Left renal cortex interstitium (tissue), 4 donors: ENCODE measurements at places on chromosomes 1 and 21.

GRCh38 chr1:53526451-53527101, 67.4 kb downstream of the DMRTB1 start:
- no peak for DNase-seq

DNA sequence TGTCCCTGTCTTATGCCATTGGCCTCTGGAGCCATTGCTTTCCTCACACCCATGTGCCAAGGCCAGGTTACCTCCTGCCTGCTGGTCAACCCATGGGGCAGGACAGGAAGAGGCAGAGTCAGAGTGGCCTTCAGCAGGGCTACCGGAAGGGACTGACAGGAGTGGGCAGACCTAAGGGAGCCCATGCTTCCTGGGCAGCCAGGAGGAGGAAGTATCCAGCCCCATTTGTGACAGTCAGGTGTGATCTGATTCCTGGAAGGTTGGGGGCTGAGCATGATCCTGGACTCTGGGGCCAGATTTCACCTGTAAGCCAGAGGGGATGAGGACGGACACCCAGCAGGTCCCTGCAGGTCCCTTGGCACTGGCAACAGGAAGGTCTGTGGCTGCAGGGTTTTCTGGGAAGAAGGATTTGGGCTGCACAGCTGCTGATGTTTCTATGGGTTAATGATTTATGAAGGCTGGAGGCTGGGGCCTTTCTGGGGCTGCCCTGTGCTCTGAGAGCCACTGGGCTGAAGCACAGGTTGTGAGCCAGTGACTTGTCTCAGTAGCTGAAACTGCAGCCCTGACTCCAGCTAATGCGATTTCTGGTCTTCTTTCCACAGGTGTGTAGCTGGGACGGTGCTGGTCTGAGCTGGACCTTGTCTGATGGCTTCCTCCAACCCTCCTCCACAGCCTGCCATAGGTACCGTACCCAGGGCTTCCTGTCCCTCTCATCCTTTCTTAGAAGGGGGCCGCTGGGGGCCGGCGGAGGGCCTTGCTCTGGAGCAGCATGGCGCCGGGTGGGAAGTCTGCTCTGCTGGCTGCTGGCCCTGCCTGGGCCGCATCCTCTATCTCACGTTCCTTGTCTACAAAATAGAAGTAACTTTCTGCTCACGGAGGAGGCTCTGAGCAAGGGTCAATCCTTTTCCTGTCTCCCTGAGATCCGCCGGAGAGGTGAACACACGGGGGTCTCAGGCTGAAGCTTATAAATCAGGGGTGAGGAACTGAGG, 40.7 kb downstream of the ARHGEF10L start:
- no peak for DNase-seq

DNA sequence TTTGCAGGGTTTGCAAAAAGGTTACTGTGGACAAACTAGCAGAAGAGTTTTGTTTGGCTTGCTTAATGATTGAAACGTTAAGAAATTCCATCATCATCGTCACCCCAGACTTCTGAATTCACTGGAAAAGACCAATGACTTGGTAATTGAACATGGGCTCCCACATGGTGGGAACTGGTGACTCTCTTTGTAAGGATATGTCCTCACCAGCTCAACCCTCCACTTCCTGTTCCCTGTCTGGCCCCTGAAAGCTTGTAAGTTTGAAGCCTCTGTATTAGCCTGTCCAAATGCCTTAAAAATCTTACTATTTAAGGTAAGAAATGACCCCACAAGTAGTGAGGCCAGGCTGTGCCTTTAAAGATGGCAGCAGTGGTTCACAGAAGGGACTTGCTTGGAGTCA, 9.7 kb downstream of the SYT6 start:
- DNase-seq = no peak

DNA sequence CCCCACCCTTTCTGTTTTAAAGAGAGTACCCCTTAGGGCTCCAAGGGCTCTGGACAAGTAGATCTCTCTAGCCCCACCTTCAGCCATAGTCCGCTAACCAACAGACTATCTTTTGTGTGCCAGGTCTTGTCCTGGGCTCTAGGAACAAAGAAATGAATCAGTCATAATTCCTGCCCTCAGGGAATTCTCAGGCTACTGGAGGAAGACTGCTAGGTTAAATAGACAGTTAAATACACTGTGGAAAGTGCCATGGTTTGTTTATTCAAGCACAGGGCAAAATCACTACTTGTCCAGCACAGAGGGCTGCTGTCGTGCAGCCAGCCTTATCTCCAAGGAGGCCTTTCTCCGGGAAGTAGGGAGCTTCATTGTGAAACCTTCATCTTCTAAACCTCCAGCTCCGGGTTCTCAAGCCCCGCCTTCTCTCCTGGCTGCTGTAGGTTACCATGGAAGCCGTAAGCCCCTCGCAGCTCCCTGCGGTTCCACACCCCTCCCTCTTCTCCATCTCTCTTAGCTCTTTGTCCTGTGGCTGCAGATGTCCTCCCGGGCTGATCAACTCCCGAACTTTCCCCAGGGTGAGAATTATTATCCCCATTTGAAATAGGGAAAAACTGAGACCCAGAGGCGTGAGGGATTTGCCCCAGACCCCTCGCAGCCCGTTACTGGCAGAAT, 29.8 kb downstream of the SHISAL2A start:
- DNase-seq = no peak

GRCh38 chr1:226798427-226799411, 59.6 kb upstream of the ITPKB start:
- DNase-seq = no peak

- DNase-seq = no peak
Measured at GRCh38 chr1:157985473-157985872, 8.0 kb upstream of the KIRREL1 start.

DNA sequence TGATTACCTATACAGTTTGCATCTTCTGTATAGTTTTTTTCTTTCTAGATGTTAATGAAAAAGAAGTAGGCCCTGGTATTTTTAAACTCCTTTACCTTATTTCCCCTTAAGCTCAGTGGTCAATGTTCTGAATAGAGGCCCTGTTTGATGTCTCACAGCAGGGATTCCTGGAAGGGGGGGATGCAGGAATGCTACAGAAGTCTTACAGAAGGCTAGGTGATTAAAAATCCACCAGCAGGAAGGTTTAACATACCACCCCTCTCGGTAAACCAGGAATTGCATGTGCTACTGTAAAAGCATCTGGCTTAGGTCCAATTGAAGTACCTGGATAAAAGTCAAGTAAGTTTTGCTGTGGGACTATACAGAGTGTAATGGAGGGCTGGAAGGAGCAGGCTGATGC, 78.3 kb downstream of the NOS1AP start:
- no peak for DNase-seq

- DNase-seq = no peak
Measured at GRCh38 chr1:37808369-37809319, 636 bp upstream of the YRDC start.

DNA sequence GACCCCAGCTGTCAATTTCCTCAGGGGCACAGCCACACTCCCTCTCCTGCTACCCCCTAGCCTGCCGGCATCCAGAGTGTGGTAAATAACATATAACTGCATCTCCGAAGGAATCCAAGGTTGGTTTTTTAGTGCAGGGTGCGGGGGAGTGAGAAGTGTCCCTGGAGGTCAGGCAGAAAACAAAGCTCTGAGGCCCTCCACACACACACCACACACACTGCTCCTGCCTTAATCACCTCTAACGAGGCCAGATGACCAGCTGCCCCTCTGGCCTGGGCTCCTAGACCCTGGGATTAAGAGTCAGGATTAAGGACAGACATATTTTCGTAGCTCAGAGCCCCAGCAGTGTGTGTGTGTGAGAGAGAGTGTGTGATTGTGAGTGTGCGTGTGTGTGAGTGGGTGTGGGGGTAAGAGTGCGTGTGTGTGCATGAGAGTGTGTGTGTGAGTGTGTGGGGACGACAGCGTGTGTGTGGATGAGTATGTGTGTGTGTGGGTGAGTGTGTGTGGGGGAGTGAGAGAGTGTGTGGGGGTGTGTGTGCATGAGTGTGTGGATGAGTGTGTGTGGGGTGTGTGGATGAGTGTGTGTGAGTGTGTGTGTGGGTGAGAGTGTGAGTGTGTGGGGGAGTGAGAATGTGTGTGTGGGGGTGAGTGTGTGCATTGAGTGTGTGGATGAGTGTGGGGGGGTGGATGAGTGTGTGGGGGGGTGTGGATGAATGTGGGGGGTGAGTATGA, 14.6 kb downstream of the SDC3 start:
- no peak for DNase-seq

GRCh38 chr1:94843430-94843829, 23.3 kb downstream of the SLC44A3 start:
- no peak for DNase-seq

- no peak for DNase-seq
Measured at GRCh38 chr1:212624976-212625501, 16.5 kb downstream of the ATF3 start.

DNA sequence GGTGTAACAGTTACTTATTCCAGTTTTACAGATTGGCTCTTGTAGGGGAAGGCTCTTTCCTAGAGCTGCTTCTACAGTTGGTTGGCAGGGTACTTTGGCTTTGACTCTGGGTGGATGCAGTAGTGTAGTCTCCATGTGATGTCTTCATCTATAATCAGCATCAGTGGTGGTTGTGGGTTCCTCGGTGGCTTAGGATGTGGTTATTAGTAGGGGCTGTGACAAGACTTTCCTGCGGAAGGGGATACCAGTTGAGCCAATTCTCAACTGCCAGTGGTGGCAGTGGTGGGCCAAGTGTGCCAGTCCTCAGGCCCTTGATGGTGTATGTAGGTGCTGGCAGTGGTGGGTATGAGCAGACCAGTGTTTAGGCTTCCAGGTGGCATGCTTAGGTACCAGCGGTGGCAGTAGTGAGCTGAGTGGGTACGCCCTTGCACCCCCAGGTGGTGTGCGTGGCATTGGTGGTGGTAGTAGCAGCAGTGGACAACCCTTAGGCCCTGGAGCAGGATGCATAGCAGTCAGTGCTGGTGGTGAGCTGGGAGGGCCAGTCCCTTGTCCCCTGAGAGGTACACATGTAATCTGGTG, 27.2 kb upstream of the KLF18 start:
- DNase-seq = no peak

- DNase-seq = no peak
Measured at GRCh38 chr1:7346070-7346596, 425.0 kb upstream of the VAMP3 start.

DNA sequence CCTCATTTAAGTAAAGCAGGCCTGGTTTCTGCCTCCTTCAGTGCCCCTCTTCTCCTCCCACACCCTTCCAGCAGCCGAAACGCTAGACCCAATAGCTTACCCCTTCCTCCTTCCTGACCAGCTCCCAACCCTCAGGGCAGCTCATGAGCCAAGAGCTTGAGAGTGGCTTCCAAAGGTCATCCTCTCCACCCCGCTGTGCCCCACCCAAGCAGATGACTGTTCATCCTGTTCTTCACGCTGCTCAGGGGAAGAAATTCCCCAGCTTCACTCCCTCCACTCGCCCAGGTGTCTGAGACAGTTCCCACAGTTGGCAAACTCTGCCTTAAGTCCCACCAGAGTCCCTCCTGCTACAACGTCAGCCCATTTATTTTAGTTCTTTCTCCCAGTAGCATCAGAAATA, 23.4 kb downstream of the ARHGEF19 start:
- DNase-seq = no peak

DNA sequence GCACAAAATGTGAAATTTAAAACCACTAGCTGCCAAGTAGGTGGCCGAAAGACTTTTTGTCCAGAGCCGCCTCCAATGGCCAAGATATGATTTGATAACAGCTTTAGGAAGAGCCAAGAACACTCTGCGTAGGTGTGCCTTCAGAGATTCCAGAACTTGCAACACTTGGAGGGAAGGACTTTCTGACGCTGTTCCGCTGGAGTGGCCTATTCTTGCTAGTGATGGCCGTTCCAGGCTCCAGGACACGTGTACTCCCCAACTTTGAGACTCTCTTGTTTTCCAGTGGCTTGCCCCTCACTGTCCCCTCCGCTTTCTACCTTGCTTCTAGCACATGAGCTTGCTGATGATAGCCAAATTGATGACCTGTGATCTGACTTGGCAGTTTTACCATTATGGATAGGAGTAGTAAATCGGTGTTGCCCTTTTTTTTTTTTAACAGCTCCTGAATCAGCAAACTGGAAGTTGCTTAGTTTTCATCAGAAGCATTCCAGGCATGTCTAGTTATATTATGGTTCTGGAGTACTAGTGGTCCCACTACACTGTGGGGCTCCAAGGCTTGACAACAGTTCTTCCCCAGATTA, 1.0 kb downstream of the PRDX6 start:
- peak; percentile 30 for DNase-seq

GRCh38 chr1:2789164-2789985, 12.1 kb downstream of the TTC34 start:
- no peak for DNase-seq

DNA sequence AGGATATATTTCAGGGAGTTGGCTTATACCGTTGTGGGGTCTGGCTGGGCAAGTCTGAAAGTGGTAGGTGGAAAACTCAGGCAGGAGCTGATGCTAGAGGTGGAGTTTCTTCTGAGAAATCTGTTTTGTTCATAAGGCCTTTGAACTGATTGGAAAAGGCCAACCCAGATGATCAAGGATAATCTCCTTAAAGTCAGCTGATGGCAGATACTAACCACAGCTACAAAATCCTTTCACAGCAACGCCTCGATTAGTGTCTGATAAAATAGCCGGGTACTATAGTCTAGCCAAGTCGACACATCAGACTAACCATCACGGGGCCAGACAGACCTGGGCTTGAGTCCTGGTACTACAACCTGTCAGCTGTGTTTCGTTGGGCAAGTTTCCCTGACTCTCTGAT, 21.4 kb downstream of the OPRD1 start:
- no peak for DNase-seq

GRCh38 chr1:63828322-63829044, 54.7 kb downstream of the ROR1 start:
- DNase-seq = no peak

GRCh38 chr1:203512848-203513584, 19.1 kb downstream of the OPTC start:
- no peak for DNase-seq

- no peak for DNase-seq
Measured at GRCh38 chr1:10730985-10731384, 65.5 kb downstream of the CASZ1 start.

DNA sequence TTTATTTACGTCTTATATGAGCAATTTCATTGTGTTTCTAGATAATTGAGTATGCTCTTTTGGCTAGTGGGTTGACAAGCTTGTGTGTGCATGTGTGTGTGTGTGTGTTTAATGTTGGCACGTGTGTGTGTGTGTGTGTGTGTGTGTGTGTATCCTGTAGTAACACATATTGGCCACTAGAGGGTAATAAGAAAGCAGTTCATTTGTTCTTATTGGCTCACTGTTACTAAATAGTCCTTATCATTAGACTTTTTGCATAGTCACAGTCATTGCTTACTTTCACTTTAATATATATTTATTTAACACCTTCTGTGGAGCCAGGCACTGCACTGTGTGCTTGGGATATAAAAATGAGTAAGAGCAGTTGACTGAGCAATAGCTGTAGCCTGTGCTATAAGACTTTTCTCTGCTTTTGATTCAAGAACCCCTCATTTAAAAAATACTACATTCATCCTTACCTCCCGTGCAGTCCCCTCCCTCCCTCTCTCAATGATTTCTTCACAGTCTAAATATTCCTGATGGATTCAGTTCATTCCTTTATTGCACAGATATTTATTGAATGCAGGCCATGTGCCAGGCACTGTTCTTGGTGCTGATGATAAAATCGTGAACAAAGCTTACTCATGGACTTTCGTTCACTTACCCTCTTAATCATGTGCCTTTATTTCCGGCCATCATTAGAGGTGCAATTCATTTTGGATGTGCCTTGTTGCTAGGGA, 96.7 kb downstream of the DYRK1A start:
- no peak for DNase-seq

GRCh38 chr1:224681816-224682215, 65.7 kb downstream of the CNIH3 start:
- no peak for DNase-seq
